Renal pelvis (tissue), 12 donors: ENCODE measurements at places on chromosomes 4 and X. TPM values are rescaled to one million over a fixed set of nuclear protein-coding genes. Genes with fewer than 3 reads are reported as not detected.

The TRAM1L1 gene
- 17.1 TPM for polyA plus RNA-seq

DNA sequence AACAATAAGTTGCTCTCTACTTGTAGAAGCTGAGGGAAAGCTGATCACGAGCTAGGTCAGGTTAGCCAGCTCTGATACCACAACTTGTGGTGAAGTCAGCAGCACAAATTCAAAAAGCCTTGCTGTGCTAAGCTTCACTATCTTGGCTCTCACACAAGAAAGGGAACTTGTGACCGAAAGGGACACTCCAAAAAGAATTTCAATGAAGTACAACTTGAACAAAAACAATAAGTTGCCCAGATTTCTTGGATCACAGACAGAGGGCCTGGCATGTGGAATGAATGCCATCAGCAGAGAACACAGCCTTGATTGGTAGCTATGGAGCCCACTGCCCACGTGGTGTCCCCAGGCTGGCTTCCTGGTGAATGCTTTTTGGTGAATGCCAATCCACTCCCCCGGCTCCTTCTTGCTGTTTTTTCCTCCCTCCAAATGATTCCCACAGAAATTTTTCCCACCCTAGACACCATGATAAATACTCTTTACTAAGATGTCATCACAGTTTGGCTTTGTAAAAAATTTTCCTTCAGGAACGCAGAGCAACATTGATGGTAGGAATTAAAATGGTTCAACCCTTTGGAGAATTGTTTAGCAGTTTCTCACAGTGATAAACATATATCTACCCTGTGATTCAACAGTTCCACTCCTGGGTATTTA, 82.6 kb downstream of the ANXA3 start:
- no peak for DNase-seq

GRCh38 chrX:7147413-7147977, at the start of gene STS:
Gene STS (plus strand): TSS chrX:7147712. CDS start chrX:7253200, 105,488 bp downstream.
- DNase-seq = no peak

The TSPAN6 gene
- polyA plus RNA-seq = 158 TPM

DNA sequence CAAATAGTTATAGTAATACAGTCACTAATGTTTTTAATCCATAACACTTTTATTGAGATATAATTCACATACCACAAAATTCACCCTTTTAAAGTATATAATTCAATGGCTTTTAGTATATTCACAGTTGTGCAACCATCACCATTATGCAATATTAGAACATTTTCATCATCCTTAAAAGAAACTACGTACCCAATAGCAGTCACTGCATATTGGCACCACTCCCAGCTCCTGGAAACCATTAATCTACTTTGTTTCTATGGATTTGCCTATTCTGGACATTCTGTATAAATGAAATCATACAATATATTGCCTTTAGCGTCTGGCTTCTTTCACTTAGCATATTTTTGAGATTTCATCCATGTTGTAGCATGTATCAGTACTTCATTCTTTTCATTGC, 99.3 kb downstream of the AMMECR1 start:
- no peak for DNase-seq

GRCh38 chrX:106300239-106300638, 132.1 kb downstream of the PWWP3B start:
- no peak for DNase-seq

DNA sequence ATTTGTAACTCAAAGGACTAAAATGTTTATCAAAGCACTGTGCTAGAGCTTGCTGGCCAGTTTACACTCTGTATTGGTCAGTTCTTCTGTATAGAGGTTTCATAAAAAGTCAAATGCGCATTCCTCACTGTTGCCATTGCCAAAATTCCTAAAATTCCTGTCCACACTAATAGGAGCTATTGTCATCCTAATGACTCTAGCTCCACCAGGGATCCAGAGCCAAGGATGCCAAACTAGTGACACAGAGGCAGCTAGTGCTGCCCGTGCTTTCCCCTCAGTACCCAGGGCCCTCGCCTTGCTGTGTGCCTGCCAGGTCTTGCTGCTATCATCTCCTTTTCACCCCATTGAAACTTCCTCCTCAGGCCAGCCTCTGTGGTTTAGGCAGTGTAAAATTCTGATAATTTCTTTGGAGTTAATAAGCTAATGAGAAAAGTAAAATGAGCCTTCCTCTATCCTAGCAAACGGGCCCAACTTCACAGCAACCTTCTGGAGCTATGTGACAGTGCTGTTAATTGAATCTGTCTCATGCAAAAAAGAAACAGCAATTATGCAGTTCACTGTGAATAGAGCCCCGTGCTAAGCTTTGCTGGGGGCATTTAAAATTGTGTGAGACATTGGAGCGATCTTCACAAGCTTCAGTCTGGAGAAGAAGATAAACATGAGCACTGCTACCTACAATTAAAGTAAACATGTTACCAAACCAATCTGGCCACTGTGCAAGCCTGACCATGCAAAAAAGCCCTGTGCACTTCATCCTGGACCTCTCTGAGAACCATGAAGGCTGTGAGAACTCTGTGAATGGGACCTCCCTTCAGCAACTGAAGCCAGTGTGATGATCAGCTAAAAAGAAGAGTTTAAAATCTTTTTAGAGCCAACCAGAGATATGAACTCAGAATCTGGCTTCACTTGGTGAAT, 43.1 kb upstream of the FGF2 start:
- peak; percentile 16 for DNase-seq

The CWH43 gene
- polyA plus RNA-seq = 4.8 TPM

The LDOC1 gene
- polyA plus RNA-seq = 81.6 TPM

DNA sequence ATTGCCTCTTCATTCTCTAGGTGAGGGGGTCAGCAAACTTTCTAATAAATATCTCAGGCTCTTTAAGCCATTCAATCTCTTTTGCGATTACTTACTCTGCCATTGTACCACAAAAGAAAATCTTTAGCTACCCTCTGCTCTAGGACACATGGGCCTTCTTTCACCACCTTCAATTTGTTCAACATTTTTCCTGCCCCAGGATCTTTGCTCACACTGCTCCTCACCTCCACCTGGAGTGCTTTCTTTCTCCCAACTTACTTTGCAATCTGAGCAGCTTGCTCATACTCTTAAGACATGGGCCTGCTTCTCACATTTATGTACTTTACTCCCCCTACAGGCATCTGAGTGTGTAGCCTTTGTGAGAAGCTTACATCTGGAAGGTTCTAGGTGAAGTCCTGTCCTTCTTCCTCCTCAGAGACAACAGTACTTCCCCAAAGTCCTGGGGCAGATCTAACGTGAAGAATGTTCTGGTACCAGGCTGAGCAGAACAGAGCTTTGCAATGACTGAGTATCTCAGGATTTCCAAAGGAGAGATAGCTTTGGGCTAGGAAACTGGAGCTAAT, 55.0 kb upstream of the PRDM5 start:
- no peak for DNase-seq

The ARHGAP10 gene
- polyA plus RNA-seq = 19.1 TPM

DNA sequence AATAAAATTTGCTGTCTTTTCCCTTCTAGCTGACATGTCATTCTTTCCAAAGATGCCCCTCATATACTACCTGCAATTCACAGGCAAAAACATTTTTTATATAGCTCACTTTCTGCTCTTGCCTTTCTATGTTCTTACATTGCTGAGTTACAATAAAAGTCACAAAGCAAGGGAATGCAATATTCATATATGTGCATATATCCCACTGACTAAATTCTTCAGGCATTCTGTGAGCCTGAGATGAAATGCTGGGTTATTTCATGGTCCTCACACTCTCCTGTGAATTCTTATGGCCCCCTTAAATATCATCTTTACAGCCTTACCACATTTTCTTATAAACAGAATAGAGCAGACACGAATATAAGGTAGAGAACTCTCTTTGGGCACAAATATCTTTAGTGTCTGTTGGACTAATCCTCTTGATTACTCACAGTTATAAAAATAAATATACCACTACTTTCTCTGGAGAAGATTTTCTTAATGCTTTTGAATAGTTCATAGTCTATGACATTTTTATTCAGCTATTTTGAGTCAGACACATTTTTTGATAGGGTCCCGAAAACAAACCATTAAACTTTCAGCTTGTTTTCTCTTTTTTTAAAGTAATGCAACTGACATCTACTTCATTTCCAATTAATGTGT, 84.1 kb upstream of the H2AZ1 start:
- DNase-seq = no peak

The PPA2 gene
- polyA plus RNA-seq = 108 TPM

The ARMCX2 gene
- polyA plus RNA-seq = 104 TPM

- DNase-seq = no peak
Measured at GRCh38 chr4:107793996-107794395, 30.7 kb upstream of the SGMS2 start.

The CAMK2D gene
- 71.4 TPM for polyA plus RNA-seq

DNA sequence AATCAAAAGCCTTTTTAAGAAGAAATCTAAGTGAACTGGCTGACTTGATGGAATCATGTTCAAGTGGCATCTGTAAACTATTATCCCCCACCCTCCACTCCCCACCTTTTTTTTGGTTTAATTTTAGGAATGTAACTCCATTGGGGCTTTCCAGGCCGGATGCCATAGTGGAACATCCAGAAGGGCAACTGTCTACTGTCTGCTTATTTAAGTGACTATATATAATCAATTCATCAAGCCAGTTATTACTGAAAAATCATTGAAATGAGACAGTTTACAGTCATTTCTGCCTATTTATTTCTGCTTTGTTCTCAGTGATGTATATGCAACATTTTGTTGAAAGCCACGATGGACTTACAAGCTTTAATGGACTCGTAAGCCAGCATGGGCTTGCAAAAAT, 162.3 kb downstream of the STIM2 start:
- DNase-seq = no peak

- DNase-seq = no peak
Measured at GRCh38 chr4:140066031-140066930, 87.7 kb downstream of the MAML3 start.

DNA sequence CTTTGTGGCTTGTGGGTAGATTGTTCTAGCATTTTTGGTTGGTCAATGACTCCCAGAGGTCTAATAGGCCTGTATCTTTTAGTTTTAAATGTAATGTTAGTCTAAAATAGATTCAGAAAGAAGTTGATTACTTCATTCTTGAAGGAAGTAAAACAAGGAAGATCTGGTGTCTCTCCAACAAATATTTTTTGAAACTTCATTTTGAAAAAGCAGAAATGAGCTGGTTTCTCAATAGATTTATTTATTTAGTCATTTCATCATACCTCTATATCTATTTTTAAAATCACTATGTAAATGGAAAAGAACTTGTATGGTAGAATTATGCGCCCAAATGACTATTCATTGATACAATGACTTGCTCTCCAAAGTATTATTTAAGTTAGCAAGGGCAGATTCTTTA, 7.2 kb downstream of the HTR2C start:
- no peak for DNase-seq

- DNase-seq = no peak
Measured at GRCh38 chr4:109816082-109816442, 500 bp downstream of the GAR1 start.

The CLDN2 gene
- 66.9 TPM for polyA plus RNA-seq

The COL4A6 gene
- polyA plus RNA-seq = 15.5 TPM

- DNase-seq = peak; percentile 70
Measured at GRCh38 chr4:65670331-65671031, at the start of gene EPHA5. Gene EPHA5 (minus strand): TSS chr4:65670489. CDS start chr4:65669742, 747 bp downstream.

The SPATA18 gene
- polyA plus RNA-seq = 1.1 TPM

The ODAPH gene
- polyA plus RNA-seq = 0.13 TPM

DNA sequence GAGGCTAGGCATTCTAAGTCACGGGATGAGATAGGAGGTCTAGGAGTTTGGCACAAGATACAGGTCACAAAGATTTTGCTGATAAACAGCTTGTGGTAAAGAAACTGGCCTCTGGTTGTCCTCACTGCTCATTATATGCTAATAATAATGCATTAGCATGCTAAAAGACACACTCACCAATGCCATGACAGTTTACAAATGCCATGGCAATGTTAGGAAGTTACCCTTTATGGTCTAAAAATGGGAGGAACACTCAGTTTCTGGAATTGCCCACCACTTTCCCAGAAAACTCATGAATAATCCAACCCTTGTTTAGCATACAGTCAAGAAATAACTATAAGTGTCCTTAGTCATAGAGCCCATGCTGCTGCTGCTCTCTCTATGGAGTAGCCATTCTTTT, 286.9 kb downstream of the ZNF674 start:
- no peak for DNase-seq

DNA sequence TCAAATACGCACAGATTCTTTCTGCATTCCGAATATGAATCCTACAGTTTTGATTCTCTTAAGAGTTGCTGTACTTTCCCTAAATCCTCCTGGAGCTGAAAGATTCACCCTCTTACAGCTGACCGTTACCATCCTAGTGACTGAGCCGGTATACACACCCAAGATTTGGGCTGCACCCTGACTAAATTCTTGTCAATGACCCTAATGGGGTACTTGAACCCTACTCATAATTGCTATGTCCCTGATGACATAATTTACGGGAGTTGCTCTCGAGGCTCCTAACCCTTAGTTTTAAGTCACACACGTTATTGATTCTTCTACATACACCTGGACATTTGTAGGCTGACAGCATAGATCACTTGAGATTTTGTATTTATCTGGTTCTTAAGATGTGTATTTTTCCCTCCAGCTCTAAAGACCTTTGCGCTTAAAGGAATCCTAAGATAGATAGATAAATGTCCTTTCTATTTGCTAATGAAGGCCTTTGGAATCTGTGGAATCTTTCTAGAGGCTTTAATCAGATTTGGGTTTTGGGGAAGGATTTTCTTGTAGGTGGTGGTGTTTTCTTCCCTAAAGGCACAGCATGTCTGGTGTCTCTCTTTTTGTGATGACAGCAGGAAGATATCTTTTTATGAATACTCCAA, 37.8 kb downstream of the CLDN34 start:
- DNase-seq = no peak

GRCh38 chr4:4694296-4694772, 152.5 kb upstream of the STX18 start:
- DNase-seq = peak; percentile 60

DNA sequence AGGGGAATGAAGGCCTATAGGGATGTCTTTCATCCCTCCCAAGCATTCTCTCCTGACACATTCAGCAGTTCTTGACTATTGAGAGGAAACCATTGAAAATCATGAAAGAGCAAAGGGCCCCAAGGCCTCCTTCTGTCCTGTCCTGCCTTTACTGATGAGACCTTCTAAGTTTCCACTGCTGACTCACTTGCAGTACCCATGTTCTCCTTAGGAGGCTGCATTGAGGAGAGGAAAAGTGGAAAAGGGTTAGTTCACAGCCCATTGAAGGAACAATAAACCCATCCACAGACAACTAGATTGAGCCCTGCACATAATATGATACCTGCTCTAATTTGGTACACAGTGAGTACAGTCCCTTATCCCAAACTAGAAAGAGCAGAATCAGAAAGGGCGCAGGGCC, 115.1 kb upstream of the PNPLA4 start:
- DNase-seq = no peak

The KLB gene
- 0.16 TPM for polyA plus RNA-seq

The CLTRN gene
- polyA plus RNA-seq = 20.8 TPM

The TMSB15B gene
- 20.7 TPM for polyA plus RNA-seq

DNA sequence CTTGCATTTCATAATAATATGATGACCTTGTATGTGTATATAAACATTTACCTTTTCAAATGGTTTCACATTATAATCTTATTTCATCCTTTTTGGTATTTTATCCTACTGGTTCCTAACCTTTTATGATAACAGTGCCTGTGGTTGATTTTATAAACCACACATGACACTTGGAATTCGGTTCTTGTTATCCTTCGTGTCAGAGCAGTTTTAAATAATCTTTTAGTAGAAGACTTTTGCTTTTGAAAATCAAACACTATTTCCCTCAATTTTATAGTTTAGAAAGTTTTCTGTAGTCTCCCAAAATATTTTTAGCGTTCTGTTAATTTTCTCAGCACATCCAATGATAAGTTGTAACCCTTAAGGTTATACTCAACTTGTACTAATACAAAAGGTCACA, 676.8 kb downstream of the RAPGEF2 start:
- DNase-seq = no peak

- no peak for DNase-seq
Measured at GRCh38 chr4:172143605-172144314, 330.6 kb downstream of the GALNTL6 start.
